Non-pigmented ciliary epithelial cell (primary cell): ENCODE measurements at places on chromosomes 3 and 15.

GRCh38 chr3:183255348-183255730 is 2.3 kb downstream of the B3GNT5 start:
- no peak for DNase-seq

GRCh38 chr15:49047456-49047855 is 1.2 kb upstream of the SECISBP2L start:
- DNase-seq = no peak

DNA sequence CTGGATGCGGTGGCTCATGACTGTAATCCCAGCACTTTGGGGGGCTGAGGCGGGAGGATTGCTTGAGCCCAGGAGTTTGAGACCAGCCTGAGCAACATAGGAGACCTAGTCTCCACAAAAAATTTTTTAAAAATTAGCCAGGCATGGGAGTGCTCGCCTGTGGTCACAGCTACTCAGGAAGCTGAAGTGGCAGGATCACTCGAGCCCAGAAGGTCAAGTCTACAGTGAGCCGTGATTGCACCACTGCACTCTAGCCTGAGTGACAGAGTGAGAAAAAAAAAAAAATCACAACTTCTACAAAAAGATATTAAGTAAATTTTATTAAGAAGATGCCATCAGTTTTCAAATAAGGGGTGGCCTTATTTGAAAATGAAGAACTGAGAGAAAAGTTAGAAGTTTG is 11.9 kb upstream of the PLA2G4D start:
- no peak for DNase-seq

GRCh38 chr3:115074502-115074901 is 72.6 kb downstream of the ZBTB20 start:
- DNase-seq = peak; percentile 32

DNA sequence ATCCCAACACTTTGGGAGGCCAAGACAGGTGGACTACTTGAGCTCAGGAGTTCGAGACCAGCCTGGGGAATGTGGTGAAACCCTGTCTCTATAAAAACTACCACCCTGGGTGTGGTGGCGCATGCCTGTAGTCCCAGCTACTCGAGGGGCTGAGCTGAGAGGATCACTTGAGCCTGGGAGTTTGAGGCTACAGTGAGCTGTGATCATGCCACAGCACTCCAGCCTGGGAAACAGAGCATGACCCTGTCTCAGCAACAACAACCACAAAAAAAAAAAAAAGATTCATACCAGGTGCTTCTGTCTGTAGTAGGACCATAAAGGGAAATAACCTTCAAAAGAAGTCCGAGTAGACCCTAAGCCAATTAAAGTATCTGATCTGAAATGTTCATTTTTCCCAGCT is 94.5 kb downstream of the SERPINI1 start:
- no peak for DNase-seq

- DNase-seq = no peak
Observed at GRCh38 chr15:72057548-72058091, 60.3 kb downstream of the MYO9A start.

GRCh38 chr15:83323296-83323711 is 38.8 kb upstream of the BNC1 start:
- peak; percentile 88 for DNase-seq

GRCh38 chr15:32873284-32874114 is 155.7 kb downstream of the GREM1 start:
- DNase-seq = no peak

DNA sequence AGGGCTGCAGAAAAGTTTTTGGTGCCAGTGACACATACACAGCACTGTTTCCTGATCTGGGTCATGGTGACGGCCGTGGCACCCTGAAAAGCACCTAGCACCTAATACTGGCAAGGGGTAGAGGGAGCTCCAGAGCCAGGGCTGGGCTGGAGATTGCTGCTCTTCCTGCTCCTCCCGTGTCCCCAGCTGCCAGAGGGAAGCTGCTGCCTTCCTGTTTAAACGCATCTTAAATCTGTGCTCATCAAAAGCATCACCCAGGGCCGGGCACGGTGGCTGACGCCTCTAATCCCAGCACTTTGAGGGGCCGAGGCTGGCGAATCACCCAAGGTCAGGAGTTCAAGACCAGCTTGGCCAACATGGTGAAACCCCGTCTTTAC is 156.7 kb upstream of the MEF2A start:
- peak; percentile 14 for DNase-seq

DNA sequence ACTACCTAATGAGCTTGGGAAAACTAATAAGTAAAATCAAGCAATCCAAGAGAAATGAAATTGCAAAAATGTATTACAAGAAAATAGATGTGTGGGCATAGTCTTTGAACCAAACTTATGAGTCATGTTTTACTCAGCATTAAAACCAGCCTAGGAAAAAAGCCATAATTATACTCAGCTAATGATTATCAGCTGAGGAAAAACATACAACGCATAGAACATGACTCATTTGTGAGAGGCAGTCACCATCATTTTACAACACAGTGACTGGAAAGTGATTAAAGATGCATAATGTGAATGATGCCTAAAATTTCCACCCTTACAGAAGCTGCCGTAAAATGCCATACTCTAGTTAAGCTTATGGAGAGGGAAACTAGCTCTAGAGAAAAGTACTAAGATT is 238.0 kb upstream of the EOMES start:
- no peak for DNase-seq
